PC-3 (cell line): ENCODE measurements at places on chromosomes 11 and 22.

DNA sequence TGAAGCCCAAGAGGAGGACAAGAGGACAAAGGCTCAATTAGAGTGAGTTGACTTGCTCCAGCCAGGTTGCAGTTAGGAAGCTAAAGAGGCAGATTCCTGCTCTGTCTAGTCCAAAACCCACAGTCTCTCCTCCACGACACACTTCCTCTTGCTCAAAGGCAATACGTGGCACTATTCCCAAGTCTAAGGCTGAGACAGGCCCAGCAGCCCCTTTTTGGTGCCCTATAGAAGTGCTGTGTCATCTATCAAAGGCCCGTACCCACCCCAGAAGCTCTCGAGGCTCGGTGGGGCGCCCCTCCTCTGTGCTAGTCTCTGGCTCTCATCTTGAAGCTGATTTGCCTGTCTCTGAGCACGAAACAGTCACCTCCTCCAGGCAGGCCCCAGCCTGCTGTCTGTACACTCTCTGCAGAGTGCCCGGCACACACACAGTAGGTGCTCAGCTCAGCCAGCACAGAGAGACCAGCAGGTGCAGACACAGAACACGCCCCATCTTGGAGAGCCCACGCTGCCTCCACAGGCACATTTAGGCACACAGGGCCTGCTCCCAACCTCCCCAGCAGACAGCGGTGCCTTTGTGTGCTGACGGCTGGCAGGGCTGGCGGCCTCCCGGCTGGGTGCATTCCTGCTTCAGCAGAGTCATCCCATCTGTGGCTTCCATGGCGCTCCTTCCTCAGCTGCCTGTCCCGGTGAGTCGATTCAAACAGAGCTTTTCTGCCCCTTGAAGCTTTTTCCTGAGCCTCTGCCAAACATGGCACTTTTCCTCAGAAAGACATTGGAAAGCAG is 52.8 kb downstream of the MYH9 start:
- peak; percentile 41 for DNase-seq

DNA sequence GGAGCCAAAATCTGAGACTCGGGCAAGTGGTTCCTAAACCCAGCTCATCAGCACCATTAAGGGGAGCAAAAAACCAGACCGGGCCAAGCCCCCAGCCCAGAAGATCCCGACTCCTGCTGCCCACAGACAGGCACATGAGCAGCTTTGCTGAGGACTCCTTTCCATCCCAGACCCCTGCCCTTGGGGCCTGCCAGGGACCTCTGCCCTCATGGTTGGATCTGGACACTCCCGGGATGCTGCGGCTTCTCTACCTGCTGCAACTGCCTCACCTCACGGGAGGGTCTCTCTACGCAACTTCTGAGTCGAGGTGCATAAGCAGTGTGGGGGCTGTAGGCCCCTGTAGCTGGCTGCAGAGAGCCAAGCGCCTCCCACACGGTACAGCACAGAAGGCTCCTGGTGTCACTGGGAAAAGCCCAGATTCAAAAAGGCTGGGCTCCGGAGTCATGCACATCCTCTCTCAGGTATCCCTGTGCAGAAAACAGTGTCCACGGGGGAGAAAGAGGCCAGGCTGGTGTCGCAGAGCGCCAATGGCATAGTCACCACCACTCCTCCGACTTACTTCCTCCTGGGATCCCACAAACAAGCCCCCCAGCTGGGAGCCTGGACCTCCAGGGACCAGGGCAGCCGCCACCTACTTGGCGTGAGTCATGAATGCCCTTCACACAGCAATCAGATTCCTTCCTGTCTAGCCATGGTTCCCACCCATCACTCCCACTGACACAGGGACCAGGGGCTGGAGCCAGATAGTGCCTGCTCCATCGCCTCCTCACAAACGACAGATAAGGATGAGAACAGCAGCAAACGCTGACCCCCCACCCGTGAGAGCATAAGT is 122.1 kb downstream of the BCR start:
- no peak for DNase-seq

DNA sequence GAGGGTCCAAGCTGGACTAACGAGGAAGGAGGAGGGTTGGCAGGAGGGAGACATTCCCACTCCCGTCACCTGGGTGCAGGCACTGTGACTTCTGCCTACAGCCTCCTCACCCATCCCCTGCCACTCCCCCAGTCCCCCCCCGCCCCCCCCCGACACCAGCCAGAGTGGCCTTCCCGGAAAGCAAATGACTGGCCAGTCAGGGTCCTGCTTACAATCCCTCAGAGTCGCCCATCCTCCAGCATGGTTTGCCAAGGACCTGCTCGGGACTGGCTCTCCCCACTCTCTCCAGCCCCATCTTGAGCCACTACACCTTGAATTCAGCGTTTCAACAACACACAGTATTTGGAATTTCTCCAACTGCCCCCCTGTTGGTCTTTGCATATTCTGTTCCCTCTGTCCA is 59.6 kb downstream of the THAP12 start:
- DNase-seq = no peak

DNA sequence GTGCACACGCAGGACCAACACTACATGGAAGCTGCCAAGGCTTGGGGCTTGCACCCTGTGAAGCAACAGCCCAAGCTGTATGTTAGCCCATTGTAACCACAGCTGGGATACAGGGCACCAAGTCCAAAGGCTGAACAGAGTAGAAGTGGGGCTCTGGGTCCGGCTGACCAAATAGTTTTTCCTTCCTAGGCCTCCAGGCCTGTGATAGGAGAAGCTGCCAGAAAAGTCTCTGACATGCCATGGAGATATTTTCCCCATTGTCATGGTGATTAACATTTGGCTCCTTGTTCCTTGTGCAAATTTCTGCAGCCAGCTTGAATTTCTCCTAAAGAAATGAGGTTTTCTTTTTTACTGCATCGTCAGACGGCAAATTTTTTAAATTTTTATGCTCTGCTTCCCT is 941.2 kb downstream of the FAM181B start:
- DNase-seq = no peak

DNA sequence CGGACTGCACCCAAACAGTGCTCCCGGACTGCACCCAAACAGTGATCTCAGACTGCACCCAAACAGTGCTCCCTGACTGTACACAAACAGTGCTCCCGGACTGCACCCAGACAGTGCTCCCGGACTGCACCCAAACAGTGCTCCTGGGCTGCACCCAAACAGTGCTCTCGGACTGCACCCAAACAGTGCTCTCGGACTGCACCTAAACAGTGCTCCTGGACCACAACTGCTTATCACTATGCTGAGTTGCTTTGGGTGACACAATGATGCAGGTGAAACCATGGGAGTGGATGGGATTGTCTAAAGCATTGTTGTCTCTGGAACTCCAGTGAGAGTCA is 90.4 kb downstream of the FBXO7 start:
- no peak for DNase-seq

GRCh38 chr22:42069801-42070516 is 653 bp downstream of the NAGA start:
- DNase-seq = no peak

DNA sequence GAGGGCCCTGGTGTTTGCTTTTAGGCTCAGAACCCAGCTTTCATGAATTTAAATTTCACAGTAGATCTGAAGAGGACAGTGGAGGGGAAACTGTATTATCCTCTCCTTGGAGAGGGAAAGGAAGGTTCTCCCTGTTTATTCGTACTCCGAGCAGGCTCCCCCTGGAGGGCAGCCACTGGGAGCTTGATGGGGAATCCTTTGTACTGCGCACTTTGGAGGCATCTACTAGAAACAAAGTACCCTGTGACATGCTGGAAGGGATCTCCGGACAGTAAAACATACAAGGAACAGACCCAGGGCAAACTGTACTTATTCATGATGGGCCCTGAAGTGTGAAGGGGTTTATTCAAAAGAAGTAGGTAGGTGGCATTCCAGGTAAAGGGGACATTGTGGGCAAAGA is 27.2 kb downstream of the NAV2 start:
- no peak for DNase-seq

DNA sequence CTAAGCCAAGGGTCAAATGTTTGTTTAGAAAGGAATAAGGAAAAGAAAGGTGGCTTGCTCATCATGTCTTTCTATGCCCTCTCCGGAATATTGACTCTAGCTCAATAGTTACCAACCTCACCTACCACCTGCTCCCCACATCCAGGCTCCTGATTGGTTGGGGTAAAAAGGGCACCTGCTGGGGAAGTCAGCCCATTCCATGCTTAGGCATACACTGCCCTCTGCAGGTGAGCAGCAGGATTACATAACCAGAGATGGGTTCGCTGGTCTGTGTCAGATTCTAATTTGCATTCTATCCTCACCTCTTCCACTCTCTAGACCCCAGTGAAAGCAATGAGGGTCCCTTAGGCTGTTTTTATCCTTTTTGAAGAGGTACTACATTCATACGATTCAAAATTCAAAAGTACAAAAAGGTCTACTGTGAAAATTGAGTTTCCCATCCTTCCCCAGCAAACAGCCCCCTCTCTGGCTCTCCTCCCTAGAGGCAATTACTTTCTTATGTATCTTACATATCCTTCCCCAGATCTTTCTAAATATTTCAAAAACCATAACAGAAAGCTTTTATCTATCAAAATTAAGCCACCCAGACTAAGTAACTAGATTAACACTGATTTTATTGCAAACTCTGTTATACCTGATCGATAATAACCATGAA is 98.0 kb upstream of the ASPHD2 start:
- peak; percentile 62 for DNase-seq

DNA sequence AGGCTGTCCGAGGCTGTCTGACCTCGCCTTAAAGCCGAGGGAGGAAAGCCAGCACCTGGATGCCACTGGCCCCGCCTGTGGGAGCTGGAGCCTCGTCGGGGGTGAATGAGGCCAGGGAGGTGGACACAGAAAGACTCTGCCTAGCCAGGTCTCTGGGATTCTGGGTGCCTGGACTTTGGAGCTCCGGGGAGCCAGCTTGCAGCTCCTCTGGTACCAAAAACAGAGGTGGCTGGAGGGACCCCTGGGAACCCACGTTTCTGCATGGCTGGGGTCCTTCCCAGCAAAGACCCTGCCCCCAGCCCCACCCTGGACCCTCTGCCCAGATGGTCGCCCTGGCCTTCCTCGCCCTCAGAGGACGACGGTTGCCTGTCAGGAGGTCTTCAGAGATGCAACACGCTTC is 239.7 kb downstream of the BRD1 start:
- DNase-seq = no peak

GRCh38 chr22:44493206-44493605 is 4.8 kb downstream of the RTL6 start:
- no peak for DNase-seq

- DNase-seq = no peak
These were observed 6.5 kb upstream of the IL10RA start for GRCh38 chr11:117979481-117980211.

DNA sequence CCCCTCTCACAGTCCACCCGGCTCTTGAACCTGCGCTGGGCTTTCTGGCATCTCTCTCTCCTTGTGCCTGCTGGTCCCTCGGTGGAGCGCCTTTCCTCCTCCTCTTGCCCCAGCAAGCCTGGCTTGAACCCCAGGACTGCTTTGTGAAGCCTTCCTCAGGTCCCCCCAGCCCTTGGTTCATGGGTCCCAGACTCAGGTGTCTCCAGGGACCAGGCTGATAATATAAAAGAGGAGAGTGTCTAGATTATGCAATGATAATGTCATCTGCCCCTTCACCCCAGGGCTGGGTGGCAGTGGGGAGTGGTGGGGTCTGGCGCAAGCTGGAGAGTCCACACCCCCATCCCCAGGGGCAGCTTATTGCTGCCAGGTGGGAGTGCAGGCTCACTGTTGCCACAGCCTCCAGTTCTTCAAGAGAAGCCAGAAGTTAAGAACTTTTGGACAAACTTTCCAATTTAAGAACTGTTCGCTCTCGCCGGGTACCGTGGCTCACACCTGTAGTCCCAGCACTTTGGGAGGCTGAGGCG is 36.6 kb upstream of the PARVG start:
- DNase-seq = no peak

DNA sequence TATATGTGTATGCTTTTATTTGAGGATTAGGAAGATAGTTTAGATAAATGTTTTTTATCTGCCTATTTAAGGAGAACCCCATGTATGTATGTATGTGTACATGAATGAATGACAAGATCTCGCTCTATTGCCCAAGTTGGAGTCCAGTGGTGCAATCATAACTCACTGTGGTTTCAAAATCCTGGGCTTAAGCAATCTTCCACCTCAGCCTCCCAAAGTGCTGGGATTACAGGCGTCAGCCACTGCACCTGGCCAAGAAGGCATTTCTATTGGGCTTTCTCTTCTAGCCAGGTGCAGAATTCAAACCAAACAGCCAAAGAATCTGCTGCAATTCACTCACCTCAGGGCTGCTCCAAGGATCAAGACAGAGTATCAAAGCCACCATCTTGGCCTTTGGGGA is 25.5 kb upstream of the DGKZ start:
- DNase-seq = no peak

- no peak for DNase-seq
These were observed 5.1 kb downstream of the MOB2 start for GRCh38 chr11:1481483-1481825.

- no peak for DNase-seq
These were observed at the start of gene FXYD6 for GRCh38 chr11:117876341-117877119. Gene FXYD6 (minus strand): TSS chr11:117876658. CDS start chr11:117842776, 33,882 bp downstream.

DNA sequence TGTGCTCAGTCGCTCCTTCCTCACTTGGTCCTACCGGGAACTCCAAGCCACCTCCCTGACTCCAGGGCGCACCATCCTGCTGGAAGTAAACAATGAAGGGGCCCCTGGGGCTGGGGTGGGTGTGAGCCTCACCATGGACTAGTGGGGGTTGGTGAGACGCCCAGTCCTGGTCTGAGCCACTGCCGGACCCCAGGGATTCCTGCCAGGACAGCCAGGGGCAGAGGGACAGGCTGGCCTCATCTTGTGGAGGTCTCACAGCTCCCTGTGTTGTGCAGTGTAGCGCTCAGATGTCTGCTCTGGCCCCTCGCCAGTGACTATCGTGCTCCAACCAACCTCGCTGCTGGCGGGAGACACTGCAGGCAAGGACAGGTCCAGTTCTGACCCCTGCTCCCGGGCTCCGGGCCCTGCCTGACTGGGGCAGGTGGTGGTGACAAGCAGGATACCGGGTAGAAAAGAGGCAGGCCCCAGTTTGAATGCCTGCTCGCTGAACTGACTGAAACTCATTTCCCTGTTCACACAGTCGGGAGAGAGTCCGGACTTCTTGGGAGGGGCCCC is 1021.4 kb downstream of the BRD1 start:
- no peak for DNase-seq

- DNase-seq = no peak
These were observed 133.9 kb downstream of the FANCF start for GRCh38 chr11:22491555-22492225.

DNA sequence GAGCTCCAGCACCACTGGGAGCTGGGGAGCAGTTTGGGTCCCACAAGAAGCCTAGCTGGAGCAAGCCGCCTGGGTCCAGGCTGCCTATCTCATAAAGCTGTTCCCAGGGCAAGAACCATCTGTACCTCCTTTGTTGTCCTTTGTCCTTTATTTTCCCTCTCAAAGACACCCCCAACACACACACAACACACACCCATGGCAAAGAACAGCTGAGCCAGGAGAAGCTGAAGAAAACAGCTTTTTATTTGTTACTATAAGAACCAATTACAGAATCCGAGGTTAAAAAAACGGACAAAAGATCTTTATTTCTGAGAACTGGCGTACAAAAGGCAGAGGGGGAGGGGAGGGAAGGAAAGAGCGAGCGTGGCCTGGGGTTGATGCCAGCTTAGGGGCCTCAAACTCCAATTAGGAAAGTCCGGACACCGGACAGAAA is 1.7 kb upstream of the TUT1 start:
- no peak for DNase-seq
